ENCODE measurements at places on chromosomes 13 and 19. TPM values are rescaled to one million over a fixed set of nuclear protein-coding genes. Genes with fewer than 3 reads are reported as not detected.

MEF2B gene
- 6.4 TPM for total RNA-seq

OVOL3 gene
- 0.39 TPM for total RNA-seq

ZNF549 gene
- 6.9 TPM for total RNA-seq

MATK gene
- total RNA-seq, result 15.5 TPM

NTN5 gene
- total RNA-seq, result 1.9 TPM

NLRP13 gene
- total RNA-seq, result not detected

RASAL3 gene
- 128 TPM for total RNA-seq
